ENCODE measurements at places on chromosomes 7 and 10.

GRCh38 chr7:17302575-17303142 lies 4.2 kb downstream of the AHR start:
- peak; percentile 35 for DNase-seq

GRCh38 chr7:91330191-91330808 lies 66.1 kb downstream of the FZD1 start:
- no peak for DNase-seq

- DNase-seq = no peak
These were observed 97.4 kb downstream of the ARID5B start for GRCh38 chr10:61998937-61999336.

- no peak for DNase-seq
These were observed 264.4 kb downstream of the SORCS1 start for GRCh38 chr10:106900016-106900652.

GRCh38 chr10:29055101-29055500 lies 233.8 kb upstream of the LYZL1 start:
- DNase-seq = no peak

DNA sequence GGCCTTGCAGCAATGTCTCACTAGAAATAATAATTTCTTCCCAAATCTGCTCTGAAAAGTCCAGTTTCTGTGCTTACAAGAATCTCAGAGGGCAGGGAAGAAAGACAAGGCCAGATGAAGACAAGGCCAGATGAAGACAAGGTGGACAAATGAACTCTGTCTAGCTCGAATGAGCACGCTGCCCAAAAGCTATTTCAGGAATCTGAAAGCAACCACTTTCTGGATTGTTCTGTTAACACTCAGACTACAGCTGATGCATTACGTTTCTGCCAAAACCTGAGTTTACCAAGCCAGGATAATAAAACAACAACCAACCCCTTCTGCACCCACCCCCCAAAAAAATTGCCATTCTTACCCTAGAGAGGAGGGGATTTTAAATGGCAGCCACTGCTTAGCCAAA lies 1073.6 kb downstream of the SORCS3 start:
- DNase-seq = no peak

GRCh38 chr7:86900886-86901285 lies 158.6 kb downstream of the ELAPOR2 start:
- no peak for DNase-seq

DNA sequence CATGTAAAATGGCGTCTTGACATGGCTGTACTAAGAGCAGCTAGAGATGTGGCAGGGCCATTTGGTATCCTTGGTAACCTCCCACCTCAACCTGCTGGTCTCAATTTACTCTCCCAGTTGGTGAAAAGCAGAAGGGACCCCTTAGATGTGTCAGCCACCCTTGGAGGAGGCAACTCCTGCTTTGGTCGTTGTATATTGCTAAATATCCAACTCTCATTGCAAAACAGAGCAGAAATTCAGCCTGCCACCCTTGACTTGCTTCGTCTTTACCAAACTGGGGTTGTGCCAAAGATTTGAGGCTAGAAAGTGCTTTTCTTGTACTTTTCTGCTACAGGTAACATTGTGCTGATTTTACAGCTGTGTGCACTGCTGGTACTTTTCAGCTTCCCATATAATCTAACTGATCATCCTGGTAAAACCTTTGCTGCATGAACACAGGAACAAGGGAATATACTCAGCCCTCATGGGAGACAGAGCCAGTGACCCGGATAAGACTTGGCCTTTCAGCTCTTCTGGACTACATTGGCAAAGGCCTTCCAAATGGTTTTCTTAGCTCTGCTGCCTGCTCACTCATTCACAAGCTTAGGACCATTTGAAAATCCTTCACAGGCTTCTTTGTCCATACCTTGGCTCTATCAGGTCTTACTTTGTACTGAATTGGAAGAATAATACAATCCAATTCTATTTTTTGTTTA lies 2.2 kb upstream of the VSTM4 start:
- no peak for DNase-seq

DNA sequence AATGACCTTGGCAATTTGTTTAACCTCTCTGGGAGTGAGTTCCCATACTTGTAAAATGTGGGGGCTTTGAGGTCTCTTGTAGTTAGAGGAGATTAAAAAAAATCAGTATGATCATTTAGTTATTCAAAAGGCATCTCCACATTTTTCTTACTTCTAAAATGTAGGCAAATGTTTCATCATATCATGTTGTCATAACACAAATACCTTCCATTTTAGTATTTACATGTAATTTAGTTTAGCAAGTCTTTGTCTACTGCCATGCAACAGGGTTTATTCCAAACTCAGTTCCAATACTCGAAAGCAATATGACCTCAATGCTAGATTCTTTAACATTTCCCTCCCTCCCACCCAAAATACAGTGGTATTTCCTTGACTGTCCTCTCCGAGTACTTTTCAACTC lies 262.8 kb upstream of the IMMP2L start:
- DNase-seq = no peak

- no peak for DNase-seq
These were observed 24.1 kb downstream of the PDLIM1 start for GRCh38 chr10:95266674-95267095.

GRCh38 chr7:36637417-36637816 lies 86.9 kb downstream of the AOAH start:
- peak; percentile 15 for DNase-seq

Data from activated CD4-positive, alpha-beta T cell treated with anti-CD3 and anti-CD28 coated beads, Interleukin-2, amount 10 ng/mL, durations not matched to agents 7 days and 5 days (primary cell).